AG04449 (cell line): ENCODE measurements at places on chromosomes 11 and 22.

DNA sequence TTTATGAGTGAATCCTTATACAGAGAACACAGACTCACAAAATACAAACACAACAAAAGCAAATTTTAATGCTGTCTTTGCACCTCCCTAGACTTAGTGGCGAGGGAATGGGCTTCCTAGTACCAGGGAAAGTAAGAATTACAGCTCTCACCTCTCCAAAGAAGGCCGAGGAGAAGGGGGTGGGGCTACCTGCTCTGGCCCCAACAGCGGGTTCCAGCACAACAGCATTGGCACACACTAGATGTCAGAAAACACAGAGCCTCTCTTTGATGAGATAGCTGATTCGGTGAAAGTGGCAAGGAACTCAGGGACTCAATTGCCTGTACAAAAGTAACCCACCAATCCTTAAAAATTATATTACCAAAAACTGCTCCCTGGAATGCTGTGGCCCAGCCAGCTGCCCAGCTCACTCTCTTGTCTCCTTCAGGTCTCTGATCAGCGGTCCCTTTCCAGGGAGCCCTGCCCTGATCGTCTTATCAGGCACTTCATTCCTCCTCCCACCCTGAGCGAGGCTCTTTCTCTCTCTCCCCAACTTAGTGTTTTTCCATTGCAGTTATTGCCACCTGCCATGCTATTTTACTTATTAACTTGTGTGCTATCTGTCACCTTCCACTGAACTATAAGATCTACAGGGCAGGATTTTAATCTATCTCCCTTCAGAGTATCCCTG is 30.7 kb downstream of the SPON1 start:
- no peak for DNase-seq

GRCh38 chr11:61295596-61295926 is 445 bp upstream of the VWCE start:
- no peak for DNase-seq

DNA sequence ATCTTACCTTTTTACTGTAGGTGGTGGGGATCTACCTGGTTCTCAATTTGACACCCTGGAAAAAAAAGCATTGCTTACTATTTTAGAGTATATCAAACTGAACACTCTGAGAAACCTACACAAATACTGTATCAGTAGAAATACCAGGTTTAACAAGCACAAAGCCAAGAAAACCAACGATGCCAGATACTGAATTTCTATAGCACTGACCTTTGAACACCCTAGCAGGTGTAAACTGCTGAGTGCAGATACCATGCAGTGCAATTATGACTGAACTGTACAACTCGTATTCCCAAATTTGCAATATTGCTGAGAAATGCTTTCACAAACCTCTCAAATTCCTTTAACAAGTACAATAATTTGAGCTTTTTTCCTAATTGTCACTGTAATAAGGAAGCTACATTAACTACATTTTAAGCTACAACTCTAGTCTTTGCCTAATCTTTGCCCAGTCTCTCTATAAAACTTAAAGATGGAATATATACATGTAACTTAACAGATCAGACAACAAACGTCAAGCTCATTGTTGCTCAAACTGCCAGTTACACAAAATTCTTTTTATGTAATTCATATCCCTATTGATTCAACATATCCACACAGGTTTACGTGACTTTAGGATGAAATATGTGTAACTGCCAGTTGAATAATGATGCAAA is 8.9 kb downstream of the TAF1D start:
- no peak for DNase-seq

DNA sequence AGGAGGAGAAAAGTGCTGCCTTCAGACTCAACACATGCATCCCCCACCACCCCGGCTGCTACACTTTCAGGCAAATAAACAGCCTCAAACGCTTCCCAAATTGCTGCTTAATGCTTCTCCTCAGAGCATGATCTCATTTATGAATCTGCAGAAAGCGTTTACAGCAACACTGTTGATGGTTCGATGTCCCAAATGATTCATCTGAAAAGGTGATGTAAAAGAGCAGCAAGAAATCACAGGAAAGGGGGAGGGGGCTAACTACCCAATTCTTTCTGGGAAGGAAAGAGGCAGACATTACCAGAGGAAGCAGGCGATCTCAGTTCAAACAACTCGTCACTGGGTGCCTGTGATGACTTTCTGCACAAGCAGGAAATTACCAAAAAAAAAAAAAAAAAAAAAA is 119.6 kb downstream of the TENM4 start:
- DNase-seq, result no peak

DNA sequence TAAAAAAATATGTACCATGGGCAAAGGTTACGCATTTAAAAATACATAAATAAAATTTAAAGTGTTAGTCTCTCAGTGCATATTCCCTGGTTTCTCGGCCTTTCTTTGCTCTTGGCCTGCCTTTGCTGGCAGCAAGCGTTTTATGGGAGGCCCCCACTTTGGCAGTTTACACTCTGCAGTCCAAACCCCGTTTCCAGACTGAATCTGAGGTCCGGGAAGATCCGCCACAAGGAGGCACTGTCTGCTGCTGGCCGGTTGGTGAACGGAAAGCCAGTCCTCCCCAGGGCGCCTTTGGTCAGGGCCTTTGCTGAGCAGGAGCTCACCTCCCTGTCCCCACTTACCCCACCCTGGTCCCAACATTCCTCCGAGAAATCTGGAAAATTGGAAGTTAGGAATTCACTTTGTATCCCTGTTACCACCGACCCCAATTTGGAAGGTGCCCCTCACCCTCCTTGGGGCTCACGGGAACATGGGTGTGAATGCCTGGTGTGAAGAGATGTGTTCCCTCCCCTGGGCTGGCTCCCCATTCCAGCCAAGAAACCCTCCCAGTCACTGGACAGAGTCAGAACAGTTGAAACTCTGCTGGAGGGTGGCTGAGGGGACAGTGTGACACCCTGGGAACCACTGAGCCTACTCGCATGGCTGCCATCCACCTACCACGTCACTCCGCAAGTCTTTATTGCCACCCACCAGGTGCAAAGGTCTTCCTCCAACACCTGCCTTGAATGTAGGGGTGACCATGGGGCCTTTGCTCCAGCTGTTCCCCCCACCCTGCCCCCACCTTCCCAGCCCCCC is 9.4 kb upstream of the SF1 start:
- no peak for DNase-seq

GRCh38 chr11:129143335-129143734 is 48.8 kb downstream of the ARHGAP32 start:
- DNase-seq, result peak; percentile 95

DNA sequence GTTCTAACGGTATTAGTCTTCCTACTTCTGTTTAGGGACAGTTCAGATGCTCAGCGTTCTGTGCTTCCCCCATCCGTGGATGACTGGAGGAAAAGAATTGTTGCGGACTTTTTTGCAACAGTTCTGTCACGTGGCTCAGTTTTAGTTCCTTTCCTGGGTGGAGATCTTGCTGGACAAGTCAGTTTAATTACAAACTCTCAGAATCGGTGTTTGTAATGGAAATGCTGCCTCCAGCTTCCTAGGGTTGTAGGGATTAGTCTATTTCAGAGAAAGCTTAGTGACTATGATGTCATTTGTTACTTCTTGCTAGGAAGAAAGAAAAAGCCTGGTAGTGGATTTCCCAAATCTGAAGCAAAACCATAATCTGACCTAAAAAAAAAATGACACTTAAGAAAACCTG is 320.4 kb downstream of the CADM1 start:
- DNase-seq, result no peak

- DNase-seq, result no peak
These were observed 615 bp downstream of the POLD4 start for GRCh38 chr11:67352546-67353316.

- no peak for DNase-seq
These were observed 23.9 kb downstream of the RTN4RL2 start for GRCh38 chr11:57484141-57484710.

DNA sequence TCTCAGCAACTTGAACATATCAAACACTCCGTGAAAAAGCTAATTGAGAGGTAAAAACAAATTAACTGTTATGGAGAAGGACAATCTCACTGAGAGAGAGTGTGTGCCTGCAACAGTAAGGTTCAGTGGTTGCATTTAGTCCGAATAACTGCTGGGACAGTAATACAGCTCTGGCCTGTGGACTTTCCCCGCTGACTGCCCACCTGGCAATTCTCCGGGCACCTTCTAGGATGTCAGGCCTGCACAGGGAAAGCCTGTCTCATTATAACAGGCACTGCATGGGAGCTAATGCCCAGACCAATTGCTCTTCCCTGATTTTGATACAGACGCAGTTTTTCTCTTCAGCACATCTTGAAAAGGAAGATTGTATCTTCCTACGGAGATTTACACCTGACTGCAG is 251.0 kb downstream of the DCDC1 start:
- no peak for DNase-seq

DNA sequence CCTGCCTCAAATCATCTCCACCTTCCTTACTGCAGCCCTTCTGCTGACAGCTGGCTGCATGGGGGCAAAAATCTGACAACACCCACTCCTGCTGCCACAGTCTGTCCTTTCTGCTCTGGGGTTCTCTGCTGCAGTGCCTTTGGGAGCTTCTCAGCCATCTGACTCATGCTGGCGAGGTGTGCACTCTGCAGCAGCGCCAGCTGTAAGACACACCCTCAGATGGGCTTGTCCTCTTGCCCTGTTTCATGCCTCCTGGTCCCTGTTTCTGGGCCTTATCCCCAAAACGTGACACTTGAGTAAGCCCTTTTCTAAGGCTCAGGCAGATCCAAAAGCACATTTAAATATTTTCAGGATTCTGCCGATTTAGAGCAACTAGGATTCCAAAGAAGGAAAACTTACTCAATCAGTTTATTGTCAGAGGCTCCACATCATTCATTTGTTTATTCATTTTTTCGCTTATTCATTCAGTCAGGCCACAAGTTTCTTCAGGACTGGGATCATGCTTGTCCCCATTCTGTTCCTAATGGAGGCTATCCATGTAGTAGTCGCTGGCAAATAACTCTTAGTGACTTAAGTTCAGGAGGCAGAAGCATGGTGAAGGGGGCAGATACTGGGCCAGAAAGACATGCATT is 60.2 kb downstream of the SMIM38 start:
- no peak for DNase-seq

- DNase-seq, result no peak
These were observed 30.3 kb downstream of the PDE3B start for GRCh38 chr11:14673824-14674405.

GRCh38 chr22:40203572-40203971 is 25.8 kb downstream of the TNRC6B start:
- no peak for DNase-seq

DNA sequence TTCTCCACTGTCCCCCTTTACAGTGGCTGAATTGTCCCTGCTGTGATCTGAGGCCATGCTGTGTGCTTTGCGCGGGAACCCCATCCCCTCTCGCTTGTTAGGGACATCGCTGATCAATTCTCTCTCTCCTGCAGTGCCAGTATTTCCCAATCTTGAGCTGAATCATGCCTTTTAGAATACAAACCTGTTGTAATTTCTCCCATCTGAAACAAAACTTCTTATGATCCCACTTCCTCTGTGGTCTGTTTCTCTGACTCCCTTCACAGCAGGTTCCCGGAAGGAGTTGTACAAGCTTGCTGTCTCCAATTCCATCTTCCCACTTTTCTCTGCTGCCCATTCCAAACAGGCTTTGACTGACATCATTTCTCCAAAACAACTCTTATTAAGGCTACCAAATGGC is 16.8 kb downstream of the ADAMTS15 start:
- DNase-seq, result no peak

DNA sequence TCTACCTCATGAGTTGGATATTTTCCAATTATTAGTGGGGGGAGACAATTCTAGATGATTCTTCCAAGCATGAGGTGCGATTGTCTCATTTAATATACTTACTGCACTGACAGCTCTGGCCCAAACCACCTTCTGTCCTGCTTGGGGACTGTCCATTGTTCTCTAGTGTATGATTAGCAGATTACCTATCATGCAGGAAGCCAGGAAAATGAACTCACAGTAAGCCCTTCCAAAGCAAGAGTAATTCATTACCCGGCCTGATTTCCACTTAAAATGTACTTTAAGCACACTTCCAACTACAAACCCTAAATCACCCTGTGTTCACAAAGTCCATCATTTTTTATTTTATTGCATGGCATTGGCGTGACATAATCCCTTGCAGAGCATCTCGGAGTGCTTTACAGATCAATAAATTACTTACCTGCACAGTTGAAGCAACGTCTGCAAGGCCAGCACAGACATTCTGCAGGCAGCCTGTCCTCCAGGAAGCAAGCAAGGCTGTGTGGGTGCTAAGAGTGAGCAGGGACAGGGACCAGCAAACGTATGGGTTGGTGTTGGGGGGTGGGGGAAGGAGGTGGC is 838.2 kb downstream of the NTM start:
- no peak for DNase-seq

DNA sequence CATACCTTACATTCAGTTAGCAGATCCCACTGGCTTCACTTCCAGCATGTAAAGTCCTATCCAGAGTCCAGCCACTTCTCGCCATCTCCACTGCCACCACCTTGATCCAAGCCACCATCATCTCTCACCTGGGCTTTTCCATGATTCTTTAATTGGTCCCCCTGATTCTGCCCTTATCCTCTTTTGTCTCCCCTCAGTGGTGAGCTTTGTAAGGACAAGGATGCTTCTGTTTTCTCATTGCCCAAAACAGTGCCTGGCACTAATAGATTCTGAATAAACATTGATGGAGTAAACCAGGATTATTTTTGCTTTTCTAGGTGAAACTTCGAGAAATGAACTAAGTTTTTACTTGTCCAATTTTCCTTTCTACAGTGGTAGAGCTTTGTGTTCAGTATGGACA is 4.4 kb downstream of the POLA2 start:
- DNase-seq, result no peak

DNA sequence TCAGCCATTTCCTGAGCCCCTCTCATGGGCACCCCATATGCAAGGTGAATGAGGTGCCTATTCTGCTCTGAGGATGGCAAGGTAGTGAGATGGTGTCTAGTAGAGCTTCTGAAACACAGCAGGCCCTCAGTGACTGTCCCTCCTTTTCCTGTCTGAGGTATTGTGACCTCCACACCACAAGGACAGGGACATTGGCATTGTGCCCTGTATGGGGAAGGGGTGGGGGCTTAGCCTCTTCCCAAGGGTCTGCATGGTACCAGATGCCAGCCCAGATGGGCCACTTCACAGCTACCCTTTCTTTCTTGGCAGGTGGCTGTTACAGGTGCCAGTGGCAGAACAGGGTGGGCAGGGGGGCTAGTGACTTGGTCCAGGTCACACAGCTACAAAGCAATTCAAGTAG is 78.8 kb downstream of the CABIN1 start:
- no peak for DNase-seq

GRCh38 chr22:19147195-19147780 is 2.8 kb downstream of the GSC2 start:
- no peak for DNase-seq

GRCh38 chr11:112467721-112468120 is 207.1 kb upstream of the PLET1 start:
- DNase-seq, result no peak

DNA sequence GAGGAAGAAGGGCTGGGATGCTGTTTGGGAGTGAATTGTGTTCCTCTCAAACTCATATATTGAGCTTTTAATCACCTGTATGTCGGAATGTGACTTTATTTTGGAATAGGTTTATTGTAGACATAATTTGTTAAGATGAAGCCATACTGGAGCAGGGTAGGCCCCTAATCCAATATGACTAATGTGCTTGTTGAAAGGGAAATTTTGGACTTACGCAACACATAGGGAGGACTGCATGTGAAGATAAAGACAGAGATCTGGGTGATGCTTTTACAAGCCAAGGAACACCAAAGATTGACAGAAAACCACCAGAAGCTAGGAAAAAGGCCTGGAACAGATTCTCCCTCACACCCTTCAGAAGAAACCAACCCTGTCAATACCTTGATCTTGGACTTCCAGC is 43.2 kb upstream of the OVCH2 start:
- DNase-seq, result no peak

- no peak for DNase-seq
These were observed 125.2 kb upstream of the SNX19 start for GRCh38 chr11:131041331-131042040.

- no peak for DNase-seq
These were observed 136.0 kb upstream of the SORL1-AS1 start for GRCh38 chr11:121588747-121589146.
